ENCODE measurements at places on chromosomes 1 and 21. TPM values are rescaled to one million over a fixed set of nuclear protein-coding genes. Genes with fewer than 3 reads are reported as not detected.

ABCD3 gene
- 32.2 TPM for total RNA-seq

PTPRC gene
- total RNA-seq, result 0.23 TPM

FALEC gene
- total RNA-seq, result not detected

CELA2A gene
- total RNA-seq, result not detected

PCSK9 gene
- 0.03 TPM for total RNA-seq

SLC30A10 gene
- total RNA-seq, result not detected

CTH gene
- total RNA-seq, result 4.7 TPM

BMP8B gene
- total RNA-seq, result not detected

LY9 gene
- not detected for total RNA-seq

UBXN10 gene
- total RNA-seq, result not detected

LCE2A gene
- total RNA-seq, result 3.0 TPM

CORT gene
- 0.13 TPM for total RNA-seq

UTS2 gene
- not detected for total RNA-seq

TFF1 gene
- total RNA-seq, result not detected

UBASH3A gene
- not detected for total RNA-seq

GJA8 gene
- total RNA-seq, result not detected

TMEM52 gene
- total RNA-seq, result 0.69 TPM

VASH2 gene
- 0.42 TPM for total RNA-seq

VWA1 gene
- total RNA-seq, result 0.23 TPM

SETDB1 gene
- 25.3 TPM for total RNA-seq

OLFM3 gene
- total RNA-seq, result not detected

TAS1R1 gene
- total RNA-seq, result not detected

SIK1 gene
- total RNA-seq, result 4.6 TPM

LCE1F gene
- not detected for total RNA-seq

PRAMEF14 gene
- total RNA-seq, result not detected

THEM4 gene
- total RNA-seq, result 11.8 TPM

ATG4C gene
- total RNA-seq, result 7.8 TPM

PTPN7 gene
- total RNA-seq, result not detected

RIPPLY3 gene
- not detected for total RNA-seq

LYSMD1 gene
- 9.4 TPM for total RNA-seq

ARHGAP29 gene
- 43.1 TPM for total RNA-seq

KRTAP21-2 gene
- not detected for total RNA-seq

S100A5 gene
- 2.4 TPM for total RNA-seq

F3 gene
- total RNA-seq, result 24.7 TPM

PYCR2 gene
- 65.9 TPM for total RNA-seq

FAM163A gene
- total RNA-seq, result not detected

JAM2 gene
- not detected for total RNA-seq

FNDC10 gene
- total RNA-seq, result 0.20 TPM

CGN gene
- 1.6 TPM for total RNA-seq

CPLANE2 gene
- total RNA-seq, result 9.2 TPM

EDN2 gene
- not detected for total RNA-seq

C1orf56 gene
- 2.9 TPM for total RNA-seq

LRRC3 gene
- not detected for total RNA-seq

Data from HT1080 (cell line).